ENCODE measurements at places on chromosomes 3 and 15.

DNA sequence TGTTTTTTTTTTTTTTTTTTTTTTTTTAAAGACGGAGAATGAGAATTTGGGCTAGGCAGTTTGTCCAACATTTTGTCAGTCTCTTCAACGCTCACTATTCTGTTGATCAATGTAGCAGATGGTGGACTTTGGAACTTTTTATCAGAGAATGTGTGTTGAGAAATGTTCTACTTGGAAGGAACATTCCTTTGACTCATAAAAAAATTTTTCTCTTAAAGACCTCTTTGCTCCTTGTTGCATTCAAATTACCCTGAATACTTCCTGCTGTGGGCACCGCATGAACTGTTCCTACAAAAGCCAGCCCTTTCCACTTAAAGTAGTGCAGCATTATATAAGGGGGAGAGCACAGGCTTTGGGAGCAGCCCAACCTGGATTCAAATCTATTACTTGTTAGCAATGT, 182.9 kb downstream of the AKAP13 start:
- DNase-seq = no peak

DNA sequence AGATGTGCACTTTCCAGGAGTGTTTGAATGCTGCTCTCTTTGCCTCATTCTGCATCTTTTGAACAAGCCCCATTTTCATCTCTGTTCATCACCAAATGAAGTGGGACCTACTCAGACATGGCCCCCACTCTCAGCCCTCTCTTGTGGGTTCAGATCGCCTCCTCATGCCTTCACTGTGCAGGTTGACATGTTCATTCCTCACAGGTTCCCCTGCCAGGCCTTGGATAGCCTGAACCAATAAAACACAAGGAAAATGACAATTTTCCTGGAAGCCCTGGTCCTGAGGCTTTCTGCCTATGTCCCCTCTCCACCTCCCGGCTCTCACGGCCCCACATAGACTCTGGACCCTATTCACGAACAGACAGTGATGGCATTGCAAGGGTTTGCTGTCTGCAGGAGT, 17.7 kb downstream of the KLF15 start:
- no peak for DNase-seq

GRCh38 chr15:46523701-46524100, 888.9 kb downstream of the SQOR start:
- DNase-seq = no peak

- no peak for DNase-seq
These were observed 295.8 kb upstream of the THBS1 start for GRCh38 chr15:39285071-39285470.
